Putamen (tissue), 1 donor: ENCODE measurements at places on chromosomes 6 and 20.
A peak's percentile ranks its signal among the peaks of the same experiment; 100 is the strongest.

GRCh38 chr6:125781314-125781868 lies 9.4 kb upstream of the NCOA7 start:
- peak; percentile 42 for DNase-seq

DNA sequence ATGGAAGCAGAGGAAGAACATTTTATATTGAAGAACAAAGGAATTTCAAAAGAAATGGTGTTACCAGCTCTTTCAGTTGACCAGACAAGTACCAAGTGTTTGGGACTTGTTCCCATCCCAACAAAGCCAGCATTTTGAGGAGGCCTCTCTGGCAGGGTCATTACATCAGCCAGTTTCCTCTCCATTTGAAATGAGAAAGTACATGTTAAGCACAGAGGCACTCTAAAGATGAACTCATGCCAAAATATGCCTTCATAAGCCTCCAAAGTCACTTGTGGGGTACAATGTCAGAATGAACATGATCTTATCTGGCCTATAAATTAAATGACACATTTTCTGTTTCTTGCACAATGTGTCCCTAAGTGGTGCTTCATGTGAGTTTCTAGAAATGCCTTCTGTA lies 223.9 kb downstream of the PRL start:
- no peak for DNase-seq

- DNase-seq: no peak
These were observed 86.8 kb downstream of the COL12A1 start for GRCh38 chr6:75118925-75119515.

GRCh38 chr6:3721810-3722621 lies 29.5 kb downstream of the PXDC1 start:
- no peak for DNase-seq

DNA sequence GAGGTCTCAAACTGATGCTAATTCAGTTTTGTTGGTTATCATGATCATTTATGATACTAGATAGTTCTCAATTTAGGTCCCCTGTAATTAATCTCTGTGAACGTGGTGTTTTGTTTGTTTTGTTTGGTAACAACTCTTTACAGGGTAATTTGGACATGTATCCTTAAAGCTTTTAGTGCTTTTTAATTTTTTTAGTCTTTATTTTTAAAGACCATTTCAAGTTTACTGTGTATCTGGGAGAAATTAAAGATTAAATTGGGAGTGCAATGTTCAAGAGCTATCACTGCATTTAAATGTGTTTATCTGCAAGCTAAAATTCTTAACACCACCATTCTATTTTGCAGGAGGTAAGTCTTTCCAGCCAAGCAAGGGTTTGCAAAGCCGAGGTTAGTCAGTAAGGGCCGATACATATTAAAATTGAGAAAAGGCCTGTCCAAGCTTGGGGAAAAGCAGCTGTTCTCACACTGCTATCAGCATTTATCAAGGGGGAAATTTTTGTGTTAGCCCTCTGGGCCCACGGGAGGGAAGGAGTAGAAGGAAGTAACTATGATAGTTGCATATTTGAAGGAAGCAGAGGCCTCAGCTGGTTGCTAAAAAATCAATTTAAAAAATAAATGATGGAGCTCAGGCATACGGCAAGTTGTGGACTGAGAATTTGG lies 59.3 kb upstream of the ZNF217 start:
- no peak for DNase-seq

GRCh38 chr6:56406276-56407269 lies 159.2 kb upstream of the COL21A1 start:
- no peak for DNase-seq

DNA sequence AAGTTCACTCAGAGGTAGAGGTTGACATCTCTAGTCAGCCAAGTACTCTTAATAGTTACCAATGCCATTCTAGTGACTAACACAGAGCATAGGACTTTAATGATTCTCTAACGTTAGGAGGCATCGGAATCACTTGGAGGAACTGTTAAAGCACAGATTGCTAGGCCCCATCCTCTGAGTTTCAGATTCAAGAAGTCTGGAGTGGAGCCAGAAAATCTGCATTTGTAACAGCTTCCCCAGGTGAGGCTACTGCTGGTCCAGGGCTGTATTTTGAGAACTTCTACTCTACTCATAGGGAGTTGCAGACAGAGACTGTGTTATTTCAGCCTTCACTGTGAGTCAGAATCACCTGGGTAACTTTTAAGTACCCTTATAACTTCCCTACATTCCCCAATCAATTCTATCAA lies 5.7 kb downstream of the LMBRD1 start:
- DNase-seq: no peak
